ENCODE measurements at places on chromosomes 1 and 21.
A peak's percentile ranks its signal among the peaks of the same experiment; 100 is the strongest.

DNA sequence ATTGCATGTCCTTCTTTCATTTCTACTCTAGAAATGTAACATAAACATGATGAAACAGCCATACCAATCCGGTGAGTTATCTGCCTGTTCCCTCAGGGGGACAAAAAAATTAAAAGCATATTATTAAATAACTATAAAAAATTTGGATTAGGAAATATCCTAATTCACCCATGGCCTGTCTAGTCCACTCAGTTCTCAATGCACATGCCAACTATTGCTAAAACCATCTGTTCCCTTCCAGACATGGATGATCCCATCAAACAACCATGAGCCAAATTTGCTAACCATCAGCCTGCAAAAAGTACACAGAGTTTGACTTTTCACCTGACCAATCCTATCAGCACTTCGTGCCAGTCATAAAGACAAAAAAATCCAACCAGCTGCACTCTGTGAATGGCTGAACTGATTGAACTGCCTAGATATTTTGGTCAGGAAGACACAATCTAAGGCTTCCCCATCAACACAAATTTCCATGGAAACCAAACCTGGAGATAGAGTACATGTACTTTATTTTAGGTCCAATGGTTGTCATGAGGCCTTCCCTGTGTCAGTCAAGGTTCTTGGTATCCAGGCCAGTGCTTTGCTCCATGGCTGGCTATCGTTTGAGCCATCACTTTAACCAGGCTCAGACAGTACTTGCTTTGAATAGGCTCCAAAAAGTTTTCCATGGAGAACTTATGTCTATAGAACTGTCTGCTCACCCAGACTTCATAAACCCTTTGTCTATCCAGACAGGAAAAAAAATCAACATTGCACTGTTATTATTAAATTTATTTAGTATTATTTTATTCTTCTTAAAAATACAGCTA, 570.8 kb downstream of the LTN1 start:
- no peak for DNase-seq

GRCh38 chr1:20051218-20051829, 18.7 kb upstream of the PLA2G5 start:
- DNase-seq: no peak

DNA sequence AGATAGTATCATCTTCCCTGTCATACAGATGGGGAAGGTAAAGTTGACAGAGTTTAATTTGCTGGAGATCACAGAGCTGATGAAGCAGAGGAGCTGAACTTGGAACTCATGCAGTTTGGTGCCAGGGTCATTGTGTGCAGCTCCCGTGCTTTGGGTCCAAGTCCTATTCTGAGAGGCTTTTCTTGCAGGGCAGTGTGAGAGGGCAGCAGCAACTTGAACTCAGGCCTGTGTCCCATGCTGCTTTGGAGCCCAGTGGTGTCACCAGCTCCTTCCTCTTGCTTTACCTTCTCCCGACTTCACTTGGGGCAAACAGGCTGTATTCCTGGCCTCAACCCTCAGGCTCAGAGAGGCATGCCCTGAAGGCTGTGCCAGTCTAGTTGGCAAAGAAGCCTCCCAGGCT, 24.7 kb downstream of the INAVA start:
- no peak for DNase-seq

GRCh38 chr1:239112101-239112935, 274.1 kb upstream of the CHRM3 start:
- DNase-seq: no peak

DNA sequence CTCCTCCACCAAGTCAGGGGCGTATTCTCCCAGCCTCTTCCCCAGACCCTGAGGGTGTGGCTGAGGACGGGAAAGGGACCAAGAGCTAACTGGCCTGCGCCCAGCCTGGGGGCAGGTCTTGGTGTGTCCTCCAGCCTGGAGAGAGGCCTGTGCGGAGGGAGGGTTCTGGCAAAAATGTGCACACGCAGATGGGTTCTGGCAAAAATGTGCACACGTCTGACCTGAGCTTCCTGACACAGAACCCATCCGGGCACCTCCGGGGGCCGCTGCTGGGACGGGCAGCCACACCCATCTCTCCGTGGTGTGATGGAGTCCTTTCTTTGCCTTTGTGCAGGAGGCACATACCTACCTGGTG, 23.1 kb upstream of the PKP1 start:
- DNase-seq: no peak

DNA sequence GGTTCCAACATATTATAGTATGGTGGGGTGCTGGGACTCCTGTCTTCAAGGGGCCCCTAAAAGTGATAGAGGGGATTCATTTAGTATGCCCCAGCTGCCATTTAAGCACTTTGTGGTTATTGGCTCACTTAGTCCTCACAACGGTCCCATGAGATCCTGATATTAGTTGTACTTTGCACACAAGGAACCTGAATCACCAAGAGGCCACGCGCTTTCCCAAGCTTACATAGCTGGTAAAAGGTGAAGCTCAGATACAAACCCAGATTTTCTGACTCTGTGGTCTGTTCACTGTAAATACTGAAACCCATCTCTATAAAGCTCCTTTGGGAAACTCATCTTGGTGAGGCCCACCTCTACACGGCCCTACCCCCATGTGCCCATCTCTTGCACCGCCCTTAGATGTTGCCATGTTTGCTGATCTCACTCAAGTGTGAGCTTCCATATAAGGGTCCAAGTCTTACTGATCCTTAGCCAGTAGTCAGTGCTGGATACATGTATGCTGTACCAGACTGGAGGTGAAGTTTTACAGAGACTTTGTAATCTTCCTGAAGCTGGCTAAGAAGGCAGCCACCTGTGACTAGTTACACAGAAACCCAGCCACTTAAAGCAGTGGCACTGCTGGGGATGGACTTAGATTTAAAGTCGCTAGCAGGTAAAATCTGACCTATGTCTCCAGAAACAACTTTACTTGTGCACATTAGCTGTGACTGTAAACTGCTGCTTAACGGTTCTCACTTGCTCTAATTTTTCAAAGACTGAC, 124.4 kb upstream of the HOOK1 start:
- DNase-seq: no peak

DNA sequence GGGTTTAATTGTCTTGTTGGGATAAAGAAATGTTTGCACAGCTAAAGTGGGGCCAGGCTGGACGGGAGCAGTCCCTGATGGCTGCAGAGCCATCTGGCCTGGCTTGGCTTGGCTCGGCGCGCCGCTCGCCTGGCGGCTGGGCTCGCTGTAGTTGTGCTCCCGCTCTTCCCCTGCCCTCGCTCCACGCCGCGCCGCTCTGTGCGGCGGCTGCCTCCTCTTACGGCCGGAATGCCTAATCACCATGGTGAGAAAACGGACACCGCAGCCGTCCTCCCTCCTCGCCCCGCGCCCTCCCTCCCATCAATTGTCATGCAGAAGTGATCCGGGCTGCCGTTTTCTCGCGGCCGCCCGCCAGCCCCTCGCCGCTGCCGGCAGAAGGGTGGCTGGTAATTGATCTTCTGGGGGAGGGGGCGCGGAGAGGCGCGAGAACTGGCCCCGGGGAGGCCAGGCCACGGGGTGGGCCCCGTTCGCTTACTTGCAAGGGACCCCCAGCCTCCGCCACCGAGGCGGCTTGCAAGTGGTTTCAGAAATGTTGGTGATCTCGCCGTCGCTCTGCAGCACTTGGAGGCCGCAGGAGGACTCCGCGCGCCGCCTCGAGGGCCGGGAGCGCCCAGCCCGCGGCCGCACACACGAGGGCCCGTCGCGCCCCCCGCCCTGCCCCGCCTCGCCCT, 12.4 kb downstream of the RNF220 start:
- DNase-seq: no peak

DNA sequence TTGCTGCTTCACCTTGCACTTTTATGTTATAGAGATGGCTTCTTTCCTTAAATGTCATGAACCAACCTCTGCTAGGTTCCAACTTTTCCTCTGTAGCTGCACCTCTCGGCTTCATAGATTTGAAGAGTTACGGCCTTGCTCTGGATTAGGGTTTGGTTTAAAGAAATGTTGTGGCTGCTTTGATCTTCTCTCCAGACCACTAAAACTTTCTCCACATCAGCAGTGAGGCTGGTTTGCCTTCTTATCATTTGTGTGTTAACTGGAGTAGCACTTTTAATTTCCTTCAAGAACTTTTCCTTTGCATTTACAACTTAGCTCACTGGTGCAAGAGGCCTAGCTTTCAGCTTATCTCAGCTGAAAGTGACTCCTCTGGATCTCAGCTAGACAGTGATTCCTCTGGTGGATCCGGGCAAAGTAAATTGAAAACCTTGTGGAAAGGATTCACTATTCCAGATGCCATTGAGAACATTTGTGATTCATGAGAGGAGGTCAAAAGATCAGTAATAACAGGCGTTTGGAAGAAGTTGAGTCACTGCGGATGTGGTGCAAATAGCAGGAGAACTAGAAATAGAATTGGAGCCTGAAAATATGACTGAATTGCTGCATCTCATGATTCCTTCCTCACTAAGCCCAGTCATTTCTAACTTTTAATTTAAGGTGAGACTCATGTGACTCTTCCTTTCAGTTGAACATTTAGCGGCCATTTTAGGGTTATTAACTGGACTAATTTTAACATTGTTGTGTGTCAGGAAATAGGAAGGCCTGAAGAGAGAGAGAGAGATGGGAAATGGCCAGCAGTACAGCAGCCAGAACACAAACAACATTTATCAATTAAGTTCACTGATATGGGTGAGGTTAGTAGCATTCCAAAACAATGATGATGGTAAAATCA, 16.2 kb upstream of the RGS1 start:
- no peak for DNase-seq

- DNase-seq: peak; percentile 35
Measured at GRCh38 chr1:84103197-84103992, 40.7 kb upstream of the PRKACB start.

- DNase-seq: no peak
Measured at GRCh38 chr1:18719786-18720451, 89.3 kb downstream of the PAX7 start.

- DNase-seq: no peak
Measured at GRCh38 chr1:24179251-24179840, 7.7 kb downstream of the IFNLR1 start.

DNA sequence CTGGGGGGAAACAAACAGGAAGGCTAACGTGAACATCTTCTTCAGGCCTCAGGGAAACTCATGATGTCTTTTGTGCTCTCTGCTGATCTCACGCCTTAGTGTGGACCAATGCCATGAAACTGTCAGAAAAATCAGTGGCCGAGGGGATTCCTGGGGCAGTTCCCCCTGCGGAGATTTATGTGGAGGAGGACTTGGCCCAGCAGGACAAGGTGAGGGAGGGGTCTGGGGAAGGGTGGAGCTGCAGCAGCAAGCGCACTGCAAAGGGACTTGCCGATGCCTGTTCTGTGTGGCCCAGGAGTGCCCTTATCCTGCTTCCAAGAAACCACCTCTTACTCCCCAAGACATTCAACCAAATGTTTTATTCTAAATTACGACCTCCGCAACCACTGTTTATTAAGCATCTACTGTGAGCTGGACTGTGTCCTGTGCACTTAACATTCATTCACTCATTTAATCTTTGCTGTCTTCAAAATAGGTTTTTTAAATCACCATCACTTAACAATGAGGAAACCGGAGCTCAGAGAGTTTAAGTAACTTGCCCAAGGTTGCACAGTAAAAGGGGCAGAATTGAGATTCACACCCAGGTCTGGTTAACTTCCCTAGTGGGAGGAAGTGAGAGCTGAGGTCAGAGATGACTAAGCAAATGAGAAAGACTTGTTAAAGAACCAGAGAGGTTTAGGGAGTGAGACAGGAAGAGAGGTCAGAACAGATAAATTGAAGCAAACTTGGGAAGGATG, 49.7 kb downstream of the FHAD1 start:
- DNase-seq: no peak

- no peak for DNase-seq
Measured at GRCh38 chr21:34037009-34037795, 36.2 kb upstream of the MRPS6 start.

DNA sequence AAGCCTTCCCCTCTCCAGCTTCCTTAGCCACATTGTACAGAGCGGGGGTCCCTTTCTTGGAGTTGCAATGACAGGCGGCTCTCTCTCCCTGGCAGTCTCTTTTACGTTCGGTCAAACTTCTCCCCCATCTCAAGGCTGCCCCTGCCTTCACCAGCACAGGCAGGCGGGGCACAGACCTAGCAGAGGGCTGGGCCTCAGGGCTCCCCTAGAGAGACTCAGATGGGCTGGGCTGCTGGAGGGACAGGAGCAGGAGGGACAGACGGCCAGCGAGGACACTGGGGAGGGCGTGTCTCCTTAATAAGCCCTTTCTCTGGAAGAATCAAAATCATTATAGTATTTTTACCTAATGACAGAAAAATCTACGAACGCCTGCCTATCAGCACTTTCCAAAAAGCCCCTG, 79.6 kb downstream of the CASZ1 start:
- no peak for DNase-seq

- DNase-seq: no peak
Measured at GRCh38 chr1:246106342-246106763, 400.7 kb downstream of the SMYD3 start.

- DNase-seq: no peak
Measured at GRCh38 chr1:35532497-35533223, 24.5 kb downstream of the KIAA0319L start.

DNA sequence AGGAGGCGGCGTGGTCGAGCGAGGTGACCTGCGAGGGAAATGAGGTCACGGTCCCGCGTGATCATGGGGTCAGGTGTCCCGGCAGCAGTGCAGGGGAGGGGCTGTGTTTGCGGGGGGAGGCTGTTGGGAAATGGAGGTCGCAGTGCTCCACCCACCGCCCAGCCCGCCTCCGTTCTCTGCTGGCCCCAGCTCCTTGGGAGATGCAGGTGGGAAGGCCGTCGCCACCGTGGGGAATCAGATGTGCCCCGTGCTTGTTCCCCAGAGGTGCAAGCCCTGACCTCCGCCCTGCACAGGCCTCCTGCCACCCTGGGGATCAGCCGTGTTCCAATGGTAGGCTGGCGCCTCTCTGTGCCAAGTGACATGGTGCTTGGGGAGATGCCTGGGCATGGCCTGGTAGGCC, 95.7 kb downstream of the PRDM16 start:
- no peak for DNase-seq

GRCh38 chr1:187244623-187245022, 415.9 kb downstream of the PLA2G4A start:
- no peak for DNase-seq

GRCh38 chr1:245987997-245988392, 519.1 kb downstream of the SMYD3 start:
- DNase-seq: no peak

DNA sequence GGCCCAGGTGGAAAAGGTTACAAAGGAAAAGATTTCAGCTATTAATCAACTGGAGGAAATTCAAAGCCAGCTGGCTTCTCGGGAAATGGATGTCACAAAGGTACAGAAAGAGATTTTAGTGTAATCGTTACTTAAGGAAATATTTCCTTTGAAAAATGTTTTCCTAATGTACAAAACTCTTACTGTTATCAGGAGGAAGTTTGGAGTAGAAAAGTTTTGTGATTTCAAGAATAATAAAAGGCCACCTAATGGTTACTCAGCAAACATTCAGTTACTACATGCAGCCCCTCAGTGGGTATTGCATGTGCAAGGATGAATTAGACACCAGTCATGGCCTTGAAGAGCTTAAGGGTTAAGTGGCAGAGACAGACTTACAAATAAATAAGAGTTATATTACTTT, 85.2 kb downstream of the SDCCAG8 start:
- no peak for DNase-seq
